ENCODE measurements at places on chromosomes 11 and 22. TPM values are rescaled to one million over a fixed set of nuclear protein-coding genes. Genes with fewer than 3 reads are reported as not detected.

Gene DNAJB7
- not detected for total RNA-seq

Gene OR8G5
- total RNA-seq, result not detected

Gene OR51D1
- not detected for total RNA-seq

Gene TSPAN32
- not detected for total RNA-seq

Gene ALG12
- total RNA-seq, result 8.0 TPM

Gene TUBA8
- total RNA-seq, result 0.25 TPM

Gene ADM
- total RNA-seq, result 104 TPM

Gene SEPTIN3
- 0.96 TPM for total RNA-seq

Gene SLC6A5
- total RNA-seq, result not detected
